ENCODE measurements at places on chromosomes 16 and 17.

GRCh38 chr17:80653856-80654255, 109.2 kb downstream of the RPTOR start:
- no peak for DNase-seq

DNA sequence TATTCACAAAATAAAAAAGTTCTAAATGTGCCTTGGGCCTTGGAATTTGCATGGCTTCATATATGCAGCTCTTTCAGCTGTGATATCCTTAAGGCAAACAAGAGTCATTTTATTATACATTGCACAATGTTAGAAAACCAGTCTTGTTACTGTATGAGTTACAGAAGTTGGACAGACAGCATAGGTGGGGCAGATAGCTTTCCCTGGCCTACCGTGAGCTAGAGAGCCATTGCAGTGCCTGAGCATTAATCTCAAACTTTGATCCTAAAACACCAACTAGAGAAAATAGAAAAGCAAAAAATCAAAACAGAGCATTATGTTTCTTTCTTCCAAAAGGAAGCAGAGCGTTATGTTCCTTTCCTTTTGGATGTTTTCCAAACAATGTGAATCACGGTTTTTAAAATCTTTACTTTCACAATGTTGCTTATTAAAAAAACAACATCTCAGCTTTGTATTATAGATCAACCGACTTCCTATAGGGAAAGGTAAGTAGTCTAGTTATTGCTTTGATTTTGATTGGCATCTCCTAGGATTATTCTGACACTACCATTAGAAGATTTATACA, 32.2 kb downstream of the ARHGAP44 start:
- no peak for DNase-seq

- DNase-seq = peak; percentile 59
Observed at GRCh38 chr17:40224718-40225550, 5.8 kb downstream of the WIPF2 start.

DNA sequence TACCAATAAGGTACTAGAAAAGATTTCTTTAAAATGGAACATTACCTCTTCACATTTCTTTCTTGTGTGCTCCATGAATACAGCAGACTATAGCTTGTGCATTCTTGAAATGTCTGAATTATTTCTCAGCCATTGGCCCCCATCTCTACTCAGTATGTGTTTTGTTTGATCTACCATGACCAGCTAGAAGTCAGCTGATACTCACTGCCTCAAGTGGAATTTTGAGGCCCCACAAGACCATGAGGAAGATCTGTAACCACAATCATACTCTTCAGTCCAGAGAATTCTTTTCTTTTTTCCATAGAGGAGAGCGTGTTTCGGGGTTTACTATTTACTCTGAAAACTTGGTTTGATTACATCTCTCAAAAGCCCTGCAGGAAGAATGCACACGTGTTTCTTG, 319.1 kb downstream of the TOX3 start:
- DNase-seq = no peak

GRCh38 chr17:28828294-28829040, 14.1 kb downstream of the FAM222B start:
- no peak for DNase-seq

- no peak for DNase-seq
Observed at GRCh38 chr17:44283344-44284023, 15.5 kb upstream of the SLC4A1 start.

DNA sequence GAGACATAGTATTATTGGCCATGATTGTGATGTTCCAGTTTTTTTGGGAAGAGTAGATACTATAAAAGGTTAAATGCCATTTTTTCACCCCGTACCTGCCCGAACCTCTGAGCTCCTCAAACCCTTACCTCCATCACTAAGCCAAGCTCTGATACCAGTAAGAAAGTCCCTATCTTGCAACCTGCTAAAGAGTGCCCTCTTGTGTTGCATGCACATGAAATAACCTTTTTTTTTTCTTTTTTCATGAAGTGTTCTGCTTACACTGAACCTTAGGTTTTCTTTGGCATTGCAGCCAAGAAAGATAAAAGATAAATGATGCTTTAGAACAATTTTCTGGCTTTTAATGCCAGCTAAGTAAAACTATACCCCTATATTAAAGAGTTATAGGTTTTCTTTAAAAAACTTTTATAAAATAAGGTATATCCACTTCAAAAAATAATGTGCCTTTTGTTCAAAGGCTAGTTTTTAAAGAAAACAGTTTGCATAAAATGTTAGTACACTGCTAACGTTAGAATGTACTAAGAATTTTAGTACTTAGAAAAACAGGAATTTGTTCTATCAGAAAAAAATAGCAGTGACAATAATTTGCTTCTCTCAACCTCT, 295.3 kb upstream of the PMFBP1 start:
- peak; percentile 46 for DNase-seq

- no peak for DNase-seq
Observed at GRCh38 chr16:46886764-46887523, 2.8 kb downstream of the GPT2 start.

DNA sequence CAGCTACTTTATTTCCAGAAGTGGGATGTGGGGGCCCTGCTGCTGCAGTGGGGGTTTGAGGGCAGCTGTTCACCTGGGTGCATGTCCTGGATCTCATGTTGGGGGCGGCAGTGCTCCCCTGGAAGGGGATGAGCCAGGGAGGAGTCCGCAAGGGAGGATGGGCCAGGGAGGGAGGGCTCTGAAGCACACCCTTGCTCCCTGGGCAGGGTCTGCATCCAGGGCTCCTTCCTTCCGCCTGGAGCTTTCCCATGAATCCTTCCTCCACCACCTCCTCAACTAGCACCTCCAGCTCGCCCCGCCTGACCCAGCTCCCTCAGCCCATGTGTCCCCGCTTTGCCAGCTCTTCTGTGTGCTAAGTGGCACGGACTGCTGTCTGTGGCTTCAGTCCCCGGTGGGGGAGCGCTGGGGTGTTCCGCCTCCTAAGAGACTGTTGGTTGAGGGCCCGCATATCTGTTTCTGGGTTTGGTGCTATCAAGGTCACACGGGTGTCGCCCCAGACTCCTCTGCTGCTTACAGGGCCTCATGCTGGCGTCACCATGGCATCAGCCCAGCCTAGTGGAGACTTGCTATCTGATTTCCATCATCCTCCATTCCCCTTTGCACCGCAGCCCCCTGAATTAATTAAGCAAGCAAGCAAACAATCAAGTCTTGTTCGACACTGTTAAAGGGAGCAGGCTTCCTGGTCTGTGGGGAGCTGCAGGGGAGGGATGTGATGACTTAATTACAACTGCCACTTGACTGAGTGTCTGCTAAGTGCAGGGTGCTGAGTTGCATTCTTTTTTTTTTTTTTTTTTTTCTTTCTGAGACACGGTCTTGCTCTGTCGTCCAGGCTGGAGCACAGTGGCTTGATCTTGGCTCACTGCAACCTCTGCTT, 71.8 kb downstream of the PRKCA start:
- DNase-seq = no peak

DNA sequence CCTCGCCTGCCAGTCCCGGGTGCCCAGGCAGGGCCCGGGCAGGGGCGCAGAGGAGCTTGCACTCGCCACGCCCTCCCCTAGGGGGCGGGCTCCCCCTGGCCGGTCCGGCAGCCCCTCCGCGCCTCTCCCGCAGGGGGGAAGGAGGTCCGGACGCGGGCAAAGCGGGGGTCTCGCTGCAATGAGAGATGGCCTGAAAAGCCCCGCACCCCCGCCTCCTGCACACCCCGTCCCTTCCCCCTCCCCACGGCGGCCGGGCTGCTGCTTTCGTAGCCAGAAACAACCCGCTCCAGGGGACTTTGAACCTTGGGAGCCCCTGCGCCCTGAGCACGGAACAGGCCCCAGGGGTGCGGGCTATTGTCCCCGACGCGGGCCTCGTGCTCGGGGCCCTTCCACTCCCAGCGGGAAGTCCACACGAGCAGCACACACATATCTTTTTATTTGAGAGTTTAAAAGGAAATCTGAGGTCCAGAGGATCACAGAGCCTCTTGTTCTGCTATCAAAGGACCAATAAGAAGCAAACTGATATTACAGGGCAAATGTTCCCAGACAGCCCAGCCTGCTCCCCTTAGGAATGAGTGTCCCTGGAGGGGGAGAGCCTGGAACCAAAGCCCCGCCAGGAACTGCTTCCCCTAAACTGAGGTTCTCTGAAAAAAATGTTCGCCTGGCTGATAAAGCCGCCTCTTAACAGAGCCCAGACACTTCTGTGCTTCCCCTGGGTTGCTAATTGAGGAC, 5.8 kb upstream of the CBX4 start:
- DNase-seq = peak; percentile 86

GRCh38 chr17:9830711-9831110, 5.0 kb downstream of the GLP2R start:
- DNase-seq = no peak

DNA sequence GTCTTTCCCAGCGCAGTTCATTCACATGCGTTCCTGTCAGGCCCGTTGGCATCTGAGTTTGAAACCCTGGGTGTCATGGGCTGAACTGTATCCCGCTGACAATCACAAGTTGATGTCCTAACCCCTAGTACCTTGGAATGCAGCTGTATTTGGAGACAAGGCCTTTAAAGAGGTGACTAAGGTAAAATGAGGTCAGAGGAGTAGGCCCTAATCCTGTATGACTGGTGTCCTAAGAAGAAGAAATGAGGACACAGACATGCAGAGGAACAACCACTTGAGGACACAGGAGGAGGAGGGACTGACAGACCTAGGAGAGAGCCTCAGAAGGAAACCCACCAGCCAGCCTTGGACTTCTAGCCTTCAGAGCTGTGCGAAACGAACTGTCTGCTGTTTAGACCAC, 33.1 kb downstream of the TRPV2 start:
- DNase-seq = no peak

DNA sequence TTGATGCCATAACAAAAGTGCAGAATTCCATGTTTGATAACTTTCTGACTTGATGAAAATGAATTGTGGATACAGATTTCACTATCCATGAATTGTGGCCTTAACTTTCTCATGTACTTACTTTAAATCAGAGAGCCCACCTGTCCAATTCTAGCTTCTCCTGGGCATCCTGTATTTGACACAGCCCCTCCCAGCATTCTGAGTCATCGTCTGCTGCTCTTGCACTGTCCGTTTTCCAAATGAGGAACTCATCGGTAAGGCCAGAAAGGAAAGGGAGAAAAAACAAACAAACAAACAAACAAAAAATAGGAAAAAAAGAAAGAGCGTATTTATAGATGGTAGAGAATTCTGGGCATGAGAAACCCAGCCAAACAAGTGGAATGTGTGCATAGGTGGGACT, 361.6 kb downstream of the WWOX start:
- no peak for DNase-seq

DNA sequence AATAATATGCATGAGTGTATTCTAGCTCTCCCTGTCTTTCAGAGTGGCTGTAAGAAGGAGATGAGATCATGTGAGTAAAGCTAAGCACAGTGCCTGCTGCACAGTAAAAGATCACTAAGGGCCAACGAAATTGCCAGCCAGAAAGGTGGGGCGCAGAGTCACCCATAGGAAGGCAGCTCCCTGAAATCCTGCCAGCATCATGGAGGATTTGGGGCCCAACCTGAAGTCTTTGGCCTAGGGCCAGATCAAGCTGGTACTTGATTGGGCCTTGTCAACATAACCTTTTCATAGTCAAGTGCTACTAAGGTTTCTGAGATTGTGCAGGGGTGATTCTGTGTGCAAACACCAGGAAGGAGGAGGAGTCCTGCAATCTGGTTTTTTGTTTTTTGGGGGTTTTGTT, 16.5 kb downstream of the SCNN1B start:
- no peak for DNase-seq

- peak; percentile 66 for DNase-seq
Observed at GRCh38 chr16:3842994-3843393, 37.5 kb downstream of the CREBBP start.

DNA sequence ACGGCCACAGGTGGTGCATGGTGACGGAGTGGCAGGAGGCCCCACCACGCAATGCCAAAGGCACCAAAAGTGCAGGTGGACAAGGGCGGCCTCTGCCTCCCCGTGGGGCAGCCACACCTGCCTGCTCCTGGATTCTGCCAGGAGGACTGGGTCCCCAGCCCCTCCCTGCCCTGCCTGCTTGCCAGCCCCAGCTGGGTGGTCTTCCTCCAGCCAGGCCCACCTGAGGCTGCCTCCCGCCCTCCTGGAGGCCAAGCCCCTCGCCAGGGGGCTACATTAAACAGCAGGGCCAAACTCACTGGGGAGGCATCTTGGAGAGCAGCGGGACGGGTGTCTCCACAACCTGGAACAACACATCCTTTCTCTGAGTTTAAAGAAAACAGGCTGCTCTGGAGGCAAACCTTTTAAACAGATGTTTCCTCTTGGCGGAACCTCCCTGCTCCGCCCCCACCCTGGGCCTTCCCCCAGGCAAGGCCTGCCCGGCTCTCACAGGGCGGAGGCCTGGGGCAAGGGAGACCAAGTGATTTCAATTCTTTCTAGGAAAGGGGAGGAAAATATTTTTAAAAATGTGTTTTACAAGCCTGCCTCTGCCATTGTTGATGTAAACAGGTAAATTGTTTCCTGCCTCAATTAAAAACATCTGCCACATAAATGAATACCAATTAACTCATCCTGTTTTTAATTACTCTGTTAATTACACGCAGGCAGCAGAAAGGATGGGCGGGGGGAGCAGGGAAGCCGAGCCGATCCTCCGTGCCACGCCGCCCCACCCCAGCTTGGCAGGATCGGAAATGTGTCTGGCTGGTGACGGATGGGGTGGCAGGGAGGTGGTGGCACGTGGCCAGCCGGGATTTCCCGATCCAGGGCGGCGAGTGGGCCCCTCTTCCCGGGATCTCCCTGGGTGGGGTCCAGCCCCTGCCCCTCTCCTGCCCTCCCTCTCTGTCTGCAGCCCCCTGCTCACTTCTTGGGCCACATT, 54.4 kb upstream of the PABPN1L start:
- peak; percentile 93 for DNase-seq

- no peak for DNase-seq
Observed at GRCh38 chr17:77214328-77214727, 73.6 kb downstream of the SEC14L1 start.

DNA sequence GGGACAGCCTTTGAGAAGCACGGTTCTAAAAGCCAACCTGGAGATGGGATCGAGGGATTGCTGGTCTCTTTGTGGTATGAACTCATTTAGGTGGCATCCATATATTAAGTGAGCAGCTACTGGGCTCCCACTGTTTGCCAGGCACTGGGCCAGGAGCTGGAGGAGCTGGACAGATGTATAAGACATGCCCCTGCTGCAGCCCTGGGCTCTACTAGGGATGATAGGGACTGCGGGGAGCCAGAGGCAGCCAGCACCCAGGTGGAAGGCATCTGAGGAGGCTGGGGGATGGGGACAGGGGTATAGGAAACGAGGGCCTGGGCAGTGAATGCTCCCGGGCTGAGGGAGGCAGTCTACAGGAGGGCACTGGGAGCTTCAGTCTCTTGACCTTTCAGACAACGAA, 53.0 kb upstream of the MEAK7 start:
- DNase-seq = no peak

DNA sequence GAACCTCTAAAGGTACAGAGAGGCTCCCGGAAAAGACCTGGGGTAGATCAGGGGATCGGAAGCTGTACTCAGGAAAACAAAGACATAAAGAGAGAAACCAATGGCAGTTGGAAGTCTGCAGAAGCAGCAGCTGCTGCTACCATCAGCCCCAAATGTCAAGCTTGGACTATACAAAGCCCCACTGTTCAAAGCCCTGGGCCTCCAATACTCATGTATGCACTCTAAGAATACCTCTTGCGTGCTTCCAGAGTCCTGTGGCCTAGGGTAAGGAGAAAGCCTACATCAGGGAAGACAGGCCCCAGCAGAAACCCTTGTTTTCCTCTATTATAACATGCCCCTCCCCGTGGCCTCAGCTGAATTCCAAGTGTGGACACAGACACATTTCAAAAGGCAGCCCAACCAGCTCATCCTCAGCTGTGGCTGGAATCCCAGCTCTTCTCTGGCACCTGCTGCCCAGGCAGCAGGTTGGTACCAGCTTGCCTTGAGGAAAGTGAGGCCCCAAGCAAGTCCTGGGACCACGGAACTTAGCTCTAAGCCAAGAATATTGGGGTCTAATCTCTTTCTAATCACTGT, 19.3 kb upstream of the MTMR4 start:
- DNase-seq = no peak
